Adrenal gland (tissue), 19 donors: ENCODE measurements at places on chromosomes 12 and 14. TPM values are rescaled to one million over a fixed set of nuclear protein-coding genes. Genes with fewer than 3 reads are reported as not detected.

- no peak for DNase-seq
- no peaks in the 10 kb centered on the region for H3K27me3 ChIP-seq
- H3K4me1 ChIP-seq = no peaks in the 10 kb centered on the region
- H3K36me3 ChIP-seq = no peaks in the 10 kb centered on the region
- no peak overlapping the region for H3K4me3 ChIP-seq
Observed at GRCh38 chr14:55968741-55969140, 149.5 kb upstream of the PELI2 start.

- H3K27ac ChIP-seq = no peak overlapping the region
- no peaks in the 10 kb centered on the region for H3K27me3 ChIP-seq
- H3K4me3 ChIP-seq = no peak overlapping the region
- H3K36me3 ChIP-seq = no peaks in the 10 kb centered on the region
Observed at GRCh38 chr14:75242546-75243273, 35.9 kb upstream of the FOS start.

DNA sequence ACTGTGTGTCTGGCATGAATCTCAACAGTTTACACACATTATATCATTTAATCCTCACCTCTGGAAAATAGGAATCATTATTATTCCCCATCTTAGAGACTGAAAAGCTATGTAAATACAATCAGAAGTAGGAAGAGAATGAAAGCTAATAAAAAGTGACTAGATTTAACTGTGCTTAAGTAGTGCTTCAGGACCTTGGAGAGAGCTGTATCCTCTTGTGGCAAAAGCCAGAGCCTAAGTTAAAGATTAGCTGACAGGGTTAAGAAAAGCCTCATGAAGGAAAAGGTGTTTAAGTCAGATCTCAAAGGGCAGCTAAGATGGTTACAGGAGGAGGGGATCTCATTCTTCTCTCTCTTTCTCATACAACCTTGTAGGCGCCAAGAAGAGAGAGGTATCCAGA, 65.3 kb upstream of the TMEM233 start:
- no peaks in the 10 kb centered on the region for H3K36me3 ChIP-seq
- no peaks in the 10 kb centered on the region for H3K27me3 ChIP-seq
- no peak for DNase-seq
- H3K4me1 ChIP-seq = no peaks in the 10 kb centered on the region
- H3K27ac ChIP-seq = no peak overlapping the region

Gene GPR135
- 6.0 TPM for total RNA-seq

Gene ABCD4
- total RNA-seq = 37.7 TPM
